NK-92 treated with Interleukin-12 subunit alpha and Interleukin-12 subunit beta, amount 100 ng/mL, for 24 hours (cell line): ENCODE measurements at places on chromosomes 1 and 21.

DNA sequence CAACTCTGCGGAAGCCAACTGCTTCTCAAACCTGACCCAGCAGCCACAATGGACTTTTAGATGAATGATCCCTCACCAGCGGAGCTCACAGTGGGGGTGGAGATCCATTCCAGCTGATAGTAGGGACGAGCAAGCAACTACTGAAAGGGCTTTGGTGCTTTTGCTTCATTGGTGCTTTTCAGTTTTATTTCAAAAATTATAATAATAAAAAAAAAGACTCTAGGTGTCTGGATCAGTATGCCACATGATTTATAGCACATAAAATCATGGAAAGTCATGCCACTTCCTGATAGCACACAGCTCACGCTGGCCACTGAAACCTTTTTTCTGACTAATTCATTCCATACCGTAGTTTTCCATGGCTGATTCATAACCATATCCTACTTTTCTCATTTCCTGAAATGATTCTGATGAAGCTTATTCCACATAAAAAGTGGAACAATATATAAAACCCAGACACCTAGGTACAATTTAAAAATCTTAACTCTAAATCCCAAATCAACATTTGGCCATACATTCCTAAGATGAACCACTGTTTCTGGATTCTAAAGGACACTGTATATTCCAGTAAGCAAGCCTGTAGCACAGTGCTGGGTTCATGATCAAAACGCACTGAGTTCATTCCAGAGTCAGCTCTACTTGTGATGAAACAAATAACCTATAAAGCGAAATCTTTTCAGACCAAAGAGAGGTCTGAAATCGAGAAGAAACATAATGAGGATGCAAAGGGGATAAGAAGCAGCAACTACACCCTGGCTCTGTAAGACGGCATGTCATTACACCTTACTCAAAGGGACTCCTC is 41.3 kb upstream of the KCNE1 start:
- no peak for DNase-seq

DNA sequence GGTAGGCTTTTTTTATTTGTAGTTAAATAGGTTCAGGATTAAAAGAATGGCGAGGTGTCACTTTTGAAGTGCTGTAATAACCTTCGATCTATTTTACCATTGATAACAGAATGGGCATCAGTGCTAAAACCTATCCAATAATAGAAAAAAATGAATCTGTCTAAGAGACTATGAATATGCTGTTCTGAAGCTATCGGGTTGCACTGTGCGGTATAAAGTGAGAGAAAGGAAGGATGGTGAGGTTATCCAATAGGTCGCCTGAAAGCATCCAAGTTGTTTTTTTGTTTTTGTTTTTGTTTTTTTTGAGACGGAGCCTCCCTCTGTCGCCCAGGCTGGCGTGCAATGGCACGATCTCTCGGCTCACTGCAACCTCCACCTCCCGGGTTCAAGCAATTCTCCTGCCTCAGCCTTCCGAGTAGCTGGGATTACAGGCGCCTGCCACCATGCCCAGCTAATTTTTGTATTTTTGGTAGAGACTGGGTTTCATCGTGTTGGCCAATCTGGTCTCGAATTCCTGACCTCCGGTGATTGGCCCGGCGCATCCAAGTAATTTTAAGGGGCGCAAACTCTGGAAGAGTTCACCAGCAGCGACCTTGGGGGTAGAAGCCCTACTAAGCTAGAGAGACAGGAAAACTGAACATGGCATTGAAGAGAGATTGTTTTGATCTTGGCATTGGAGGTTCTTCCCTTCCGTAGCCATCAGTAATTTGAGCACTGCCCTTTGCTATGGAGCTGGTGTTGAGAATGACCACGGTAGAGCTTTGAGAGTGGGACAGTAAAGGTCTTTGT is 8.7 kb upstream of the MDM4 start:
- no peak for DNase-seq

DNA sequence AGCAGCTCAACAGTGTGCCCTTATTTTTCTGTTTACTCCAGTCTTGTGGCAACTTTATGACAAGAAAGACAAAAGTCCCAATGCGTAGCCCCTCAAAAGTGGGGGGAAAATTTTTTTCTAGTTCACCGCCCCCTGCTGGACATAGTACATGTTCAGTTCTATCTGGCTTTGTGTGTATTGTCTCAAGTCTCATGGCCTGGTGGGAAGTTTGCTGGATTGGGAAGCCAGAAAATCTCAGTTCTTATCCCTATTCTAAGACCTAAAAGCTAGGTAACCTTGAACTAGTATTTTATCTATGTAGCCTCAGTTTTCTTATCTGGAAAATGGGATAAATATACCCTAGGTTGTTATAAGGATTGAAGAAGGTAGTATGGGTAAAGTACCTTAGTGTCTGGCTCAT is 55.8 kb upstream of the LDLRAP1 start:
- no peak for DNase-seq

DNA sequence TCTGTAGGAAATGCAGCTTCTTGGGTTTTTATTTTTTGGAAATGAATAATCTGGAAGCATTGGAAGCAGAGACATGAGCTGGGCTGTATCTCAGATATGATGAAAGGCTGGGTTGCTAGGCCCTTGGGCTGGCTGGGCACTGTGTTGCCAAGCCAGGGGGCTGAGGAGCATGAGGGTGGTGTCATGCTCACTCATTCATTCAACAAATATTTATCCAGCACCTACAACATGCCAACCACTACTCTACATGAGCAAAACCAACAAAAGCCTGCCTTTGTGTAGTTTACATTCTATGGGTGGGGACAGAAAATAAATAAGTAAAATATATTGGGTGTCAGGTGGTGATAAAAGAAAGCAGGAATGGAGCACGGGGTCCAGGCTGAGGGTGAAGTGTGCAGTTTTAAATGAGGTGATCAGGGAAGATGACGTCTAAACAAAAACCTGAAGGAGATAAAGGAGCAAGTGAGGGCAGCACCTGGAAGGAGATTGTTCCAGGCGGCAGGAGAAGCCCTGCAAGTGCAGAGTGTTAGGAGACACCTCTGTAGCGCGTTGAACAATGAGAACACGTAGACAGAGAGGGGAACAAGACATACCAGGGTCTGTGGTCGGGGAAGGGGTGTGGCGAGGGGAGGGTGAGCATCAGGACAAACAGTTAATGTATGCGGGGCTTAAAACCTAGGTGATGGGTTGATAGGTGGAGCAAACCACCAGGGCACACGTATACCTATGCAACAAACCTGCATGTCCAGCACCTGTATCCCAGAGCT is 10.9 kb downstream of the TAGLN2 start:
- no peak for DNase-seq

- peak; percentile 19 for DNase-seq
Measured at GRCh38 chr1:31587720-31588423, 11.6 kb downstream of the TINAGL1 start.
